NCI-H2171 (cell line): ENCODE measurements at places on chromosomes 3 and 15.

DNA sequence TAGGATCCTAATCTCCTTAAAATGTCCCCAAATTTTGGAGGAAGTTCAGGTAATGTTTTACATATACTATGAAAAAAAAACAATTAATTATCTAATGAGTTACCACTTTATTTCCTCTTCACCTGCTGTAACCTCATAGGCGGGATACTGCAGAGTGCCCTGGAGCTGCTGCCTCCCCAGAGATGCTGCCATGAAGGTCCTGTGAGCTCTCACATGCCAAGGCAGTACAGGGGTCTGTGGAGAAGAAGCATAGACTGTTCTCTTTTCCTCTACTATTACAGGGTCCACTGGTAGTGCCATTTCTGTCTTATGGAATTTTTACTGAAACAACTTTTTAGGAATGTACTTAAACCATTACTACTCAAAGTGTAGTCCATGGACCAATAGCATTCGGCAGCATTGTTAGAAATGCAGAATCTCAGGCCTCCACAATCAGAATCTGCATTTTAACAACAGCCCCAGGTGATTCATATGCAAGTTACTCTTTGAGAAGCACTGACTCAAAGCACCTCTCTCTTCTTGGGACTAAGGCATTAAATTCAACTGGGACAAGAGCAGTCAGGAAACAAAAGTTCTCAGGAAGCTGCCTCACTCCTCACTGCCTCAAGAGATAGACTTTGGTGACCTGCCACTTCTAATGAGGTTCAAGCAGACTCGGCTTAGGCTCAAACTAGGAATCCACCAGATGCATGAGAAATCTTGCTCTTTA, 30.3 kb upstream of the CPOX start:
- no peak for DNase-seq

DNA sequence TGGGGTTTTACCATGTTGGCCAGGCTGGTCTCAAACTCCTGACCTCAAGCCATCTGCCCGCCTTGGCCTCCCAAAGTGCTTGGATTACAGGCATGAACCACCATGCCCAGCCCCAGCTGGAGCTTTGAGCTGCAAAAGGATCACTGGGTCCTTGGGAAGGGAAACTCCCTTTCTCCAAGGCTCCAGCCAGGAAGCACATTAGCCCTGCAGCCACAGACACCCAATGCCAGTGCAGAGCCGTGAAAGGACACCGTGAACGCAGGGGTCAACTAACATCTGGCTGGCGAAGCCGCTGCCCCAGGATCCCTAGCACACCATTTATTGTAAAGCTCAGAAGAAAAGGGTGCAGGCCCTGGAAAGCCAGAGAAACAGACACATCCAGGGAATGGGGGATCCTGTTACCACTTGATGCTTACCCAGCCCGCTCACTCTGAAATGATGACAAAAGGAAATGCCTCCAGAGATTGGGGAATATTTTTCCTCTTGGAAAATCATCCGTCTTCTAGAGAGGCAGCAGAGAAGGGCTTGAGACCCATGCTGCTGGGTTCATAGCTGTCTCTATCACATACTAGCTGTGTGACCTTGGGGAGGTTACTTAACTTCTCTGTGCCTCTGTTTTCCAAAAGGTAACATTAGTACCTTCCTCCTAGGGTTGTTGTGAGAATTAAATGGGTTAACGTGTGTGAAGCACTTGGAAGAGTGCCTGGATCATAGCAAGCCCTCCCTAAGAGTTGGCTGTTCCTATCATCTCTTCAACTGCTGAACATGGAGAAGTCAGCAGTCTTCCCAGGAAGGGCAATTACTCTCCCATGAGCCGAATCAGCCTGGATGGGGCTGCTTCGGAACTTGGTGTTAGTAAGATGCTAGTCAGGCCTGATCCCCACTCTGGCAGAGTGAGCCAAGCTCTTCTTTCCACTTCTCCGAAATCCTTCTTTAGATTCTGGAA, 40.8 kb downstream of the LMCD1 start:
- no peak for DNase-seq

- DNase-seq, result no peak
Measured at GRCh38 chr3:46114323-46114988, 87.2 kb upstream of the XCR1 start.

- no peak for DNase-seq
Measured at GRCh38 chr3:8870134-8870533, 93.1 kb downstream of the RAD18 start.

- DNase-seq, result no peak
Measured at GRCh38 chr3:194688200-194688740, 2.6 kb downstream of the FAM43A start.

GRCh38 chr3:101829437-101829830, 19.9 kb upstream of the NFKBIZ start:
- DNase-seq, result no peak

GRCh38 chr15:28888900-28889299, 3.1 kb downstream of the APBA2 start:
- DNase-seq, result no peak
